Natural killer cell (primary cell): ENCODE measurements at places on chromosomes 2 and 18. TPM values are rescaled to one million over a fixed set of nuclear protein-coding genes. Genes with fewer than 3 reads are reported as not detected.

DNA sequence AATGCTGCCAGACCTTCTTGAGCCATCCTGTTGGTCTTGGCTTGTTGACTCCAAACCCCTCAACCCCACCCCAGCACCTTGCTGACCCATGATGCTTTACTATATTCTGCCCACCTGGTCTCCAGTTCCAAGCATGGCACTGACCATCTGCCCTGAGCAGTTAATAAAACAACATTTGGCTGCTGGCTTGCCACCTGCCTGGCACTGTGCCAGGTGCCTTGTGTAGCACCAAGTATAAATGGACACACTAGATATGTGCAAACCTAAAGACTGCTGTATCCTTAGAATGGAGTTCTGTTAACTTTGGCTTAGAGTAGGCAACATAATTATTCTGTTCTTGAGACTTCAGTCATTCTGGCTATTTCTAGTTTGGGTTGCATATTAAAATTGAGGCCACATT lies 91.4 kb downstream of the ACSL3 start:
- no peaks in the 10 kb centered on the region for H3K4me1 ChIP-seq
- no peaks in the 10 kb centered on the region for H3K36me3 ChIP-seq
- H3K4me3 ChIP-seq = no peak overlapping the region
- no peaks in the 10 kb centered on the region for H3K27me3 ChIP-seq
- no peak overlapping the region for H3K27ac ChIP-seq

The MC5R gene
- total RNA-seq = not detected

The PSD4 gene
- total RNA-seq = 347 TPM

DNA sequence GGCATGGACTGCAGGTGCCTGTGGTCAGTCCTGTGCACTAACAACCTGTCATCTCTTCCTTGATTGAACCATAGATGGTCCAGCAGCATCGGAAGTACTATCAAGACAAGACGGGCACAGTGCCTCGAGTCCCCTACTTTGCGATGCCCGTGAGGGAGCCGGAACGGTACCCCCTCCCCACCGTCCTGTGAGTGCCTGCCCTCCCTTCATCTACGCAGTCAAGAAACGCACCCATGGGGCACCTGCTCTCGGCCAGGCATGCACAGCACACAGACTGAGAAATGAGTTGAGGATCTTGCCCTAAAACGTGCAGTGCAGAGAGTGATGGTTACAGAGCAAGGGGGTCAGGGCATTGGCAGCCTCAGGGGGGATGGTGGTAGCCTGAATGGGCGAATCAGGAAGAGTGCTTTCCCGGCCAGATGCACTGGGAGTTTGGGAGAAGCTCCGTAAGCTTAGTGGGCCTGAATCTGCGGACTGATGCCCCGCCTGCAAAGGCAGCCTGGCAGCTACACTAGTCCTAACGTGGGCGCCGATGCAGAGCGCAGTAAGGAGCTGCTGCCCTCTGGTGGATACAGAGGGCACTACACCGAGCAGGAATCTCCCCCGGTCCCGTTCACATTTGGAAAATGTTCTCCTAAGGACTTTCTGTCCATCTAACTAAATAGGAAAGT lies 63.6 kb downstream of the CIB4 start:
- no peak overlapping the region for H3K4me3 ChIP-seq
- no peaks in the 10 kb centered on the region for H3K27me3 ChIP-seq
- H3K36me3 ChIP-seq = no peaks in the 10 kb centered on the region
- no peak overlapping the region for H3K27ac ChIP-seq

- DNase-seq = no peak
- peaks cover 40% of the 10 kb centered on the region for H3K36me3 ChIP-seq
- peaks cover 15% of the 10 kb centered on the region for H3K4me1 ChIP-seq
- H3K4me3 ChIP-seq = no peak overlapping the region
- no peak overlapping the region for H3K27ac ChIP-seq
Observed at GRCh38 chr2:47043142-47043890, 111.8 kb downstream of the STPG4 start.

The CNTNAP5 gene
- total RNA-seq = not detected

GRCh38 chr2:239006622-239007285 lies 158.9 kb downstream of the TWIST2 start:
- H3K36me3 ChIP-seq = no peaks in the 10 kb centered on the region
- H3K4me1 ChIP-seq = no peaks in the 10 kb centered on the region
- no peak overlapping the region for H3K27ac ChIP-seq

DNA sequence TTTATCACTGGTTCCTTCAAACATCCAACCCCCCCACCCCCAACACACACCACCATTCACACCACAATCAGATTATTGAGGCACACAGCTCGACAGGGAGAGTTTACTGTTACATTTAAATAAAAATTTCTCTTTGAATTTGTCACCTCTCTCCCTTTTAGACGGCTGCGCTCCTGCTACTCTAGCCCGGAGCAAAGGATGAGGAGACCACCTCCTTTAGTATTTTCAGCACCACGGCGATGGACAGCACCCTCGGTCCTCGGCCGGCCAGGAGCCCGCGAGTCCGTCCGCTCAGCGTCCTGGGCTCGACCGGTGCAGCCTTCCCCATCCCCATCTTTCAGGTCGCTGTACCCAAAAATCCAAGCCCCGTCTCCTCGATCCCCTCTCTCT lies 892 bp downstream of the CELF4 start:
- no peaks in the 10 kb centered on the region for H3K36me3 ChIP-seq
- H3K27ac ChIP-seq = no peak overlapping the region
- H3K4me1 ChIP-seq = no peaks in the 10 kb centered on the region
- no peak for DNase-seq
- no peak overlapping the region for H3K4me3 ChIP-seq

GRCh38 chr18:54444319-54444914 lies 86.7 kb downstream of the C18orf54 start:
- H3K36me3 ChIP-seq = no peaks in the 10 kb centered on the region
- no peak overlapping the region for H3K27ac ChIP-seq
- no peaks in the 10 kb centered on the region for H3K4me1 ChIP-seq
- H3K27me3 ChIP-seq = no peaks in the 10 kb centered on the region
- no peak overlapping the region for H3K4me3 ChIP-seq

The STAT4 gene
- total RNA-seq = 264 TPM

DNA sequence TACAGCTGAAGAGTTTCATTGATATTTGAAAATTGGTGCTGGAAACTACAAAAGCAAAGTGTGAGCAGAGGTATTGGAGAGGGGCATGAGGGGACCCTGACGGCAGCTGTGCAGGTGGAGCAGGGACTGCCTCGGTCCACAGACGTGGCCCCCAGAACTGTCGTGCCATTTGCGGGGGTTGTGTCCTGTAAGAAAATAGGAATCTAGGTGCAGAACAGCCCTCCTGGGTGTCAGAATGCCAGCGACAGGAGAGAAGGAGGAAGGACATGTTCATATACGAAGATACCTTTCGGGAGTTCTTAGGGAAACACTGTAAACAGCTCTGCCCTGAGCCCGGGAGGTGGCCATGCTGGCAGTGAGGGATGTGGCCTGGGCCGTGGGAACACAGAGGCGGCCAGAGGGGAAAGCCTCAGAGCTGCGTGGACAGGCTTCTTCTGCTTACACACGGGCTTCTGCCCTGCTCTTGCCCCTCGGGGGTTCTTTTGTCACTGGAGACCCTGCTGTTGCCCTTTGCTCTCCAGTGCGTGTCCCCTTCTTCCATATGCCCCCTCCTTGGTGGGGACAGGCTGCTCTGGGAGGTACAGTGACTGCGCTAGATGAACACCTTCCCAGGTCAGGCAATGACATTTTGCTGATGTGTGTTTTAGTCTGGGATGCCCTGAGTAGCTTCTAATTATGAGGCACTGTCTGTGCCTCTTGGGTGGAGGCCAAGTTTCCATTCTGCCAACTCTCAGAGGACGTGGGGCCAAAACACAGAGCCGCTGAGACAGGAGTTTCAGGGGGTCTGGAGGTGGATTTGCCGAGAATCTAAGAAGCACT lies 81.9 kb upstream of the TXNDC2 start:
- no peak overlapping the region for H3K4me3 ChIP-seq
- no peak for DNase-seq
- H3K4me1 ChIP-seq = no peaks in the 10 kb centered on the region
- no peaks in the 10 kb centered on the region for H3K36me3 ChIP-seq
- no peaks in the 10 kb centered on the region for H3K27me3 ChIP-seq
- H3K27ac ChIP-seq = no peak overlapping the region

The UGT1A4 gene
- total RNA-seq = not detected

The CHST10 gene
- total RNA-seq = 15.3 TPM

DNA sequence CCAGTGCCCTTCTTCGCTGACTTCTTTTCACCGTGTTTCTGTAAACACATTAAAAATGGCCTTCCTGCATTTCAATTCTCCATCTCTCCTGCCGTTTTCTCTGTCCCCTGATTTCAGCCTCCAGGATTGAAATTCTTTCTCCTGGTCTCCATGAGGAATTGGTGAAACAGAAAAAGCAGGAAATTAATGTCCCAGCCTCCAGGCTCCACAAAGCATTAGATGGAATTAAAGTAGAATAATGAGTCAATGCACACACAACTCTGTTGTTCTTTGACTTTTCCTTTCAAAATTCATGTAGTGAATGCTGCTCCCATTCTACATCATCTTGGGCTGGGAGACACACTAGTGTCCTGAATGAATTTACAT lies 209.5 kb downstream of the KLHL29 start:
- H3K4me1 ChIP-seq = no peaks in the 10 kb centered on the region
- H3K27me3 ChIP-seq = no peaks in the 10 kb centered on the region
- H3K4me3 ChIP-seq = no peak overlapping the region

The COPS7B gene
- total RNA-seq = 59.9 TPM

DNA sequence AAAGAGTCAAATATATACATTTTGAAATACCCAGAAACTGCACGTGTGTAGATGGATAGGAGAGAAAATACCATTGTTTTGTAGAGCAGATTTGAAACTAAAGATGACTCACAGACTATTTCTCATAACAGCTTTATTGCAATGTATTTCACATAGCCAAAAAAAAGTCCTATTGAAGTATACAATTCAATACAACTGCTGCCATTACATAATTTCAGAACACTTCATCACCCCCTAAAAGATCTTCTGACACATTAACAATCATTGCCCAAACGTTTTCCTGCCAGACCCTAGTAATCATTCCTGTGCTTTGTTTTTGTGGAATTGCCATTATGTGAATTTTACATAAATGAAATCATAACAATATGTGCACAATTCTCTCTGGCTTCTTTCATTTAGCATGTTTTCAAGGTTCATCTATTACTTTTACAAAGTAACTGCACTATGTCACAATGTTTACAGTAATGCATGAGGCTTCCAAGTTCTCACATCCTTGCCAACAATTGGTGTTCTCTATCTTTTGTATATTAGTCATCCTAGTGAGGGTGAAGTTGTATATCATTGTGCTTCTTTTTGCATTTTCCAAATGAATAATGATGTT lies 378.6 kb upstream of the CWC22 start:
- no peaks in the 10 kb centered on the region for H3K36me3 ChIP-seq
- no peak overlapping the region for H3K27ac ChIP-seq
- no peak for DNase-seq

GRCh38 chr2:109630441-109631430 lies 16.6 kb downstream of the SOWAHC start:
- H3K27me3 ChIP-seq = no peaks in the 10 kb centered on the region
- H3K4me3 ChIP-seq = no peak overlapping the region
- H3K4me1 ChIP-seq = no peaks in the 10 kb centered on the region
- H3K36me3 ChIP-seq = no peaks in the 10 kb centered on the region

The CRACDL gene
- total RNA-seq = 0.40 TPM

DNA sequence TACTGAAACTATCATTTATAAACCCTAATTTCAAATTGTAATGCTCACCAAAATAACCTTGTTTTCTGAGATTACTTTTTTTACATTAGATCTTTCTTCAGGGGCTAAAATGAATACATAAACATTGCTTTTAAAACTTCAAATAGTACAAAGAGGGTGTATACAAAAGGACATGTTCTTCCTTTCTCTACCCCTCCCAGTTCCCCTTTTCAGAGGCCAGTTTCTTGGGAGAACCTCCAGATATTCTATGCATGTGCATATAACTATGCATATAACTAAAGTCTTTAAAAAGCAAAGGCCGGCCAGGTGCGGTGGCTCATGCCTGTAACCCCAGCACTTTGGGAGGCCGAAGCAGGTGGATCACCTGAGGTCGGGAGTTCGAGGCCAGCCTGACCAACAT lies 10.6 kb upstream of the FAM117B start:
- H3K36me3 ChIP-seq = no peaks in the 10 kb centered on the region
- no peaks in the 10 kb centered on the region for H3K27me3 ChIP-seq
- no peak overlapping the region for H3K4me3 ChIP-seq
- H3K4me1 ChIP-seq = no peaks in the 10 kb centered on the region
- no peak for DNase-seq
- no peak overlapping the region for H3K27ac ChIP-seq

DNA sequence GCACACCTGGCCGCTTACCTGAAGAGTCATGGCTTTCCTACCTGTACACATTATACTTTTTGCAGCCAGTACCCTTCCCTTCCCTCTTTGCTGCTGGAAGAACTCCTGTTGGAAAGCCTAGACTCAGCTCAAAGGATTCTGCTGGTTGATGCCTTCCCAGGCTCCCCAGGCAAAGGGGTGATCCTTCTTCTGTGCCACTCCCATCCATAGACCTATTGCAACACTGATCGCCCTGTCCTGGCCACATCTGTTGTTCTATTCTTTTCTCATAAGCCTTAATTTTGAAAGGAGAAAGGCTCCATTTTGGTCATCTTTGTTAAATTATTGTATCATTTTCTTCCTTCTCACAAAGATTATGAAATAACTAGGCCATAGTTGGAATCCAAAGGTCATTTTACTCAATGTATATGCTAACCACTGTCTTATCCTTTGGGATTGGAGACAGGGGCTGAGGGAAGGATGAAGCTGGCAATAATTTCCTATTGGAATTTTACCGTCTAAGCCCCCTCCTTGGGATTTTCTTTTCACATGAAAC lies 3.4 kb upstream of the PRKCE start:
- DNase-seq = no peak
- H3K27ac ChIP-seq = no peak overlapping the region

The HOXD13 gene
- total RNA-seq = not detected

The SRD5A2 gene
- total RNA-seq = not detected

DNA sequence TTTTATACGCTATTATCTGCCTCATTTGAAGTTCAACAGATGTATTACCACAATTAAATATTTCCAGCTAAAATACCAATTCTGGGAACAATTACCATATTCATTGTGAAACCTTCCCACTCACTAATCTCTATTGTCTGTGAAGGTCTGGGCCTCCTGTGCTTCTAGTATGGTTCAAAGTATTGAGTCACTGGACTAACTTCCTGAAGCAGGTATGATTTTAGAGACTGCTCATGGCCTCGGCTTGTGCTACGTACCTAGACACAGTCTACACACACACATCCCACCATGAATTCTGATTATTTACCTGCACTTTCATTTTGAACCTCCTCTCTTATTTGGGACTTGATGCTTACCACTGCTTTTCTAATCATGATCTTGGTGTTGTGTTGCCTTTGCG lies 180.7 kb upstream of the EPHA4 start:
- H3K27me3 ChIP-seq = no peaks in the 10 kb centered on the region
- no peaks in the 10 kb centered on the region for H3K4me1 ChIP-seq
- no peak overlapping the region for H3K4me3 ChIP-seq

The ITGB6 gene
- not detected for total RNA-seq
